ENCODE measurements at places on chromosomes 4 and X.
A peak's percentile ranks its signal among the peaks of the same experiment; 100 is the strongest.

DNA sequence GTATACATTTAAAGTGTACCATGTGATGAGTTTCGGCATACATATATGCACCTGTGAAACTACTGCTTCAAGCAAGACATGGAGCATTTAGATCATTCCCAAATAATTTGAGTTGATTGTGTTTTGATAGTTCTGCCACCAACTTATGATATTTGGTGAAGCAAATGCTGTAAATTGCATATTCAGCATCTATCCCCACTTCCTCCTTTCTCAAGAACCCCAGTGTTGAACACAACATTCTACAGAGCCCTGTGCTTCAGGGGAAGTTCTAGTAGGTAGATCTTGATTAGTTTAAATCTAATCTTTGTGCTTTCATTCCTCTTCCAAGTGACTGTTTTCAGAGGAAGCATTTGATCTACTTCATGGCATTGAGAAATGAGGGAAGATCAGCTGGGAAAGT, 5.4 kb upstream of the SHROOM3 start:
- DNase-seq, result no peak

GRCh38 chr4:174119051-174119450, 164.4 kb downstream of the FBXO8 start:
- no peak for DNase-seq

DNA sequence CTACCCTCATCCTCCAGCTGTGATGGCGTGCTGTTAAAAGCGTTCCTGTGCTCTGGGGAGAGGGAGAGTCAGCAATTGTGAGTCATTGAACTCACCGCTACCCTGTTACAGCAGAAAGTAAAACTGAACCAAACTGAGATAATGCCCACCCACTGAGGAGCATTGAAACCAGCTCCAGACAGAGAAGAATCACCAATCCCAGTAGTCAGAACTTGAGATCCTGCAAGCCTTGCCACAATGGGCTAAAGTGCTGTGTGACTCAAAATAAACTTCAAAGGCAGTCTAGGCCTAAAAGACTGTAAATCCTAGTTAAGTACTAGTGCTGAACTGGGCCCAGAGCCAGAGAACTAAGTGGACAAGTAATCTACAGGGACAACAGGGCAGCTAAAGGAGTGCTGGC, 1394.2 kb upstream of the DIAPH2 start:
- no peak for DNase-seq

- DNase-seq, result no peak
These were observed 2.3 kb downstream of the SOWAHB start for GRCh38 chr4:76895619-76896018.

GRCh38 chr4:90572996-90573395, 445.8 kb downstream of the CCSER1 start:
- DNase-seq, result no peak

GRCh38 chr4:60116592-60116991, 1083.5 kb upstream of the ADGRL3 start:
- no peak for DNase-seq

- no peak for DNase-seq
These were observed 36.5 kb downstream of the TMPRSS11B start for GRCh38 chr4:68209003-68209402.

DNA sequence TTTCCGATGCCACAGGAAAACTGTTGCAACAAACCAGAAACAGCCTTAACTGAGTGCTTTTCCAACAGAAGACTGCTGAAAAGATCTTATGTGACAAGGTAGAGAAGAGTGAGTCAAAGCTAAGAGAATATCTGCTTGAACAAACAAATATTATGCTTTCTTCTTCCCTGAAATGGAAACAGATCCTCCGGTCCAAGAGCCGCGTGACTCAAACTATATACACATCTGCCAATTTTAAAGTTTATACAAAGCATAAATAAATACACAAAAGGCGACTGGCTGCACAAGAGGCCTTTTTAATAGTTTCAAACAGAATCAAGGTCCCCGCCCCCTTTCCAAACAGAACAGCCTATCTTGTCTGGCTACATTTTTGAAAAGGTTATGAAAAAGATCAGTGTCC, 329.7 kb upstream of the F9 start:
- no peak for DNase-seq

DNA sequence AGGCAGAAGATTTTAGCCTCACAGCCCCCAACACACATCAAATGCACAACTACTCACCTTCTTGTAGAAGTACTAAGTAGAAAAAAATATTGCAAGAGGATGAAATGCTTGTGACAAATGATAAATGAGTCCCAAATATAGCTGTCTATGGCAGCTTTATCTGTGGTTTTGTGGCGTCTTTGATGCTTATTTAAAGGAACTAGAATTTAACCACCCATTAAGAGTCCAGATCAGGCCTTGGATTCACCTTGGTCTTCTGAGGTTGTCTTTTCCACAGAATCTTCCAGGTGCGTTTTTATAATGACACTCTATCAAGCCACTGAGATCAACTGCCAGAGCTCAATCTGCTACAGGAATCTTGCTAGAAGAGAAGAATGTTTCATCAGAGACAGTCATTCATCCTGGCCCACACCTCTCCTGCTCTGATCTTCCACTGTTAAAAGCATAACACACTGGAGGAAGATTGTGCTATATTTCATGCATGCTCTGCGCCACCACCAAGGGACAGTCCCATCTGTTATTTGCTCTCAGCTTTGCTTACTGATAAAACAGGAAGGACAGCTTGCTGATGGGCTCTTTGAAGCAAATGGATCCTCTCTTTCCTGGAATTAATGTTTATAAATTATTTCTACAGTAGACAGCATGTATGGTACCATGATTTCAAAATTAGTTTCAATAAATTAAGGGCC, 144.1 kb downstream of the SLC7A11 start:
- no peak for DNase-seq

- no peak for DNase-seq
These were observed 100.2 kb upstream of the JADE1 start for GRCh38 chr4:128709268-128709667.

- no peak for DNase-seq
These were observed 64.2 kb upstream of the S100G start for GRCh38 chrX:16585486-16586376.

DNA sequence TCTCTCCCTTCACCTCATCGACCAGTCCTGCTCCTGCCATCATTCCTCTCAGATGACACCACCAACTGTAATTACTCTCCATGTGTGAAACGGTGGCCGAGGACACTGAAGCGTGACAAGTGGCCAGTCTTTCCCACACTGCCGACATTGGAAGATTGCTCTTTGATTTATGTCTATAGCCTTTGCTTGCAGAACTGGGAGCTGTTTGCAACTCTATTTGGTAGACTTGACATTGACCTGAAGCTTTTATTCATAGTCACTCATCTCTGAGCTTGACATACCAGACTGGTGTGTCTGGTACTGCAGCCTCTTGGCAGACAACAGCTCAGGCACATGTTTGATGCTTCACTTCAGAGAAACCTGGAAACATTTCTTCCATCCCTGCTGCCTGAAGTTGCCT, 121.8 kb upstream of the GALNT7 start:
- no peak for DNase-seq

DNA sequence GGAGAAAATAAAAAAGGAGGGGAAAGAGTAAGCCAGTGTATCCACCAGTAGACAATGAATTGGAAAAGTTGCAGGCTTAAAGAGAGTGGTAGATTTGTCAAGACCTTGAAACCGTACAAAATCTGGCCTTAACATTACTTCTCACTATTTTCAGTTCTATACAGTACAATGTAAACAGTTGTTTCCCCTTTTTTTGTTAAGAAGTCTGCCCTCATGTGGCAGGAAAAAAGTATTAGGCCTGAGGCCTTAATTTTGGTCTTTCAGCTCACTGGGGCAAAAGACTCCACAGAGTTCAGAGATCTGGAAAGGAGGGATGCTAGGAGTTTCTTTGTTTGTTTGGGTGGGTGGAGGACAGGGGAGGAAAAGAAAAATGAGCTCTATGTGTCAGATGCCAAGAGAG, 92.8 kb upstream of the CCDC160 start:
- DNase-seq, result no peak

GRCh38 chr4:81704461-81704860, 232.8 kb upstream of the RASGEF1B start:
- DNase-seq, result no peak

DNA sequence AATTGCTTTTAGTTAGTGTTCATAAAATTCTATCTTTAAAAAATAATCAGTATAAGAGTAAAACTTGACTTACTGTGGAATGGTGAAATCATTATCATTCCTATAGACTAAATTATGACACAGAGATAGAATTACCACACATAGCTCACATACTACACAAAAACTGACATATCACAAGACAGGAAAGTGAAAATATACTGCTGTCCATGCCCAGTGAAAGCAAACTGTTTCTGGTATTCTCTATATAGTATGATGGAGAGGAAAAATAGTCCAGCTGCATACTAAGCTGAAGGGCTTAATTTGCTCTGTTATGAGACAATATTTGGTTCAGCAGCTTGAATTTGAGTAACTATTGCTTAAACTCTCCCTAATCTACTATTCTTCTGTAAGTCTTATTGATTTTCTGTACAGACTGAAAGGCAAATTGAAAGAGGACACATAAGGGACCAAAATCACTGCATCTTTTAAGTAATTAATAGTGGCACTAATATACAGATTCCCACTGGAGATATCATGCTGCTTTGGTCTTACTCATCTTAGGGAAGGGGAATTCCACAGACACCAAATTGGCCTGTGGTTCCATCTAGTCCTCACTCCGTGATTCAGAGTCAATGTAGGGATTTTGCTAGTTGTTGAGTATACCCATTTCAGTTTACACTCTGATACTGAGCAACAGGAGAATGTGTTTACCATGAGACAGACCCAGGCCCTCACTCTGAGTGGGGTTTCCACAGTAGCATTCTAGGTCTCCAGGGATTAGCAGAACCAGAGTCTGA, 47.4 kb upstream of the AGA start:
- DNase-seq, result no peak

- no peak for DNase-seq
These were observed 13.2 kb downstream of the SNX25 start for GRCh38 chr4:185222598-185222997.

DNA sequence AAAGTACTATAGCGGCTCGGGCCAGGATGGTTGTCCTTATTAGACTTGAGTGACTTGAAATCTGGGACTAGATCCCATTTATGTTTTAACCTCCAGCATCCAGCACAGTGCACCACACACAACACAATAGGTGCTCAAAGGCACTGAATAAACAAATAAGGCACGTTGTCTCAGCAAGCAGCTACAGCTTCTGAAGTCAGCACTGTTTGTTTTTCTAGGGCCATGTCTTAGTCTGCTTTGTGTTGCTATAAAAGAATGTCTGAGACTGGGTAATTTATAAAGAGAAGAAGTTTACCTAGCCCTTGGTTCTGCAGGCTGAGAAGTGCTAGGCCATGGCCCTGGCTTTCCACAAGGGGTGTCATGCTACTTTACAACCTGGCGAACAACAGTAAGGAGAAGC, 102.1 kb upstream of the LNX1 start:
- DNase-seq, result no peak

GRCh38 chrX:8341814-8342590, 122.6 kb upstream of the VCX3B start:
- no peak for DNase-seq

DNA sequence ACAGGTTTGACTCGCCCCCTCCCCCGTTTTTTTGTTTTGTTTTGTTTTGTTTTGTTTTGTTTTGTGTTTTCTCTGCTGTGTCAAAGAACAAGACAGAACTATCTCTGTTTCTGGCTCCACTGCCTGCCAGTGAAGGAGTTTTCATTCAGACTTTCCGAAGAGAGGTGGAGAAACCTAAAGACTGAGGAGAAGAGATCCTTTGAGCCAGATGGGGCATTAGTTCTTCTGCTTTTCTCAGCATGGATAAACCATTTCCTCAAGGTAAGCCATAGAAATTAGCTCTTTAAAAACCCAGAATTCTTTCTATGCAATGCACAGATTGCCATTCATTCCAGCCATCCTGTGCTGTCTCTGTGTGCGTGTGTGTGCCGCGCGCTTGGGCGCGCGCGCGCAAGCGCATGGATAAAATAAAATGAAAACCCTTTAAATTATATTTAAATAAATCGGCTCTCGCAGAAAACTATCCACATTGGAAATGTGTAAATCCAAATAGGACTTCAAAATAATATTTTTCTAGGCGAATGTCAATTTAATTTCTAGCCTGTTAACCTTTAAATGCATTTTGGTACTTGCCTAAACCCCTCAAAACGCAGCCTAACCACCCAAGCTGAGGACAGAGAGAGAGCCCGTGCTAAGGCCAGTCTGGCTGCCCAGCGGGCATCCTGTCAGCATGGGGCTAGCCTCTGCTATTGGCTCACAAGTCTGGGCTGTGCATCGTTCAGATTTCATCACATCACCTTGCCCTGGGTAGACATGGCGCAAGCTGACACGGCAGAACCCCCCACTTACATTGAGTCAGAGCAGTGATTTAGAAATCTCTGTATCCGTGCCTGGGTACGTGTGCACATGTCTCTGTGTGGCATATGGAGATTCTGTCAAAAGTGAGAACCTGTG, 113.0 kb upstream of the VAMP7 start:
- DNase-seq, result peak; percentile 21

DNA sequence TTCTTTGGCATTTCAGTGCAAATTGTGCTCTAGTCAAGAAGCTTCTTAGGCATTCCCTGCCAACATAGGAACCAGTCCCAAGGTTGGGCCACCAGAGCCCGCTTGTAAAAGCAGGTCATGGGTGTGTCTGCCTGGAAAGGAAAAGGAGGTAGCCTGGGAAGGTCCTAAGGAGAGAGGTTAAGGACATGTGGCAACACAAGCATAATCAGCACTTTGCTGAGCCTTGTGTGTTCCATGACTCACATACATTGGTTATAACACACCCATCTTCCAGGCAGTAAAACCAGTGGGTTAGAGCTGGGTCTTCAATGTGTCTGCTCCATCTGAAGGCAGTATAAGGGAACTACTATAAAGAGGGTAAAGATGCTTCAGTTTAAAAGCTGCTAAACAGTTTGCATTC, 165.0 kb downstream of the FHIP1A start:
- no peak for DNase-seq

DNA sequence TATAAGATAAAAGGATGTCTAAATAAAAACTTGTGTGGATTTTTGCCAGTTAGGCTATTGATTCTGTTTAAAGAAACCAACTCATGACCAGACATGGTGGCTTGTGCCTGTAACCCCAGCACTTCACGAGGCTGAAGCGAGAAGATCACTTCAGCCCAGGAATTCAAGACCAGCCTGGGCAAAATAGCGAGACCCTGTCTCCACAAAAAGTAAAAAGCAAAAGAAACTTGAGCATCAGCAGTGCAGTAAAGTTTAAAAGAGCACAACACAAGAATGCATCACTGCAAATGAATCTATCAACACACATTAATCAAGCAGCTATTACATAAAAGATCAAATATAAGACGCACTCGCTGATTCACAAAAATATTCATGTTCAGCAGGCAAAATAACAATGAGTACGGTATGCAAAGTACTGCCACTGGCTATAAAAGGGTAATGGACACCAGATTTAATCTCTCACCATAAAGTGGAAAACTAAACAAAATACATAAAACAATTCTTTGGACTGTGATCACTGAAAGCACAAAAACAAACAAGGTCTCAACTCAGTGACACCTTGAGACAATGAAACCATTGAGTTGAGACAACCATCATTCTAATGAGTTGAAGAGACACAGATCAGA, 41.3 kb downstream of the LRBA start:
- no peak for DNase-seq

DNA sequence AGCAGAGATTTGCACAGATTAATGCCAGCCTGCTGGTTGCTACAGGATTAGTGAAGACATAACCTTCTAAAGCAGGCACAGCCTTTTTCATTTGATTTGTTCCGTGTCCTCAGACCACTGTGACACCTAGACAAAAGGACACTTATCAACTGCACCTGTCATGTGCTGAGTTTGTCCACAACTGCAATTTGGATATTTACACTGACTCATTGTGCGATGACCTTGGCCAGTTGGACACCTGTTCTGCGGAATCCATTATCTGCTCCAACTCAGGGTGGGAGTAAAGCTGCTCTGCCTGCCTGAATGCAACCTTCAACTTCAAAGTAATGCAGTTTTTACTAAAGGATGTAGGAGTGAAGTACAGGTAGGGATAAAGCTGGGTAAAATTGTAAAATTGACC, 4.1 kb upstream of the NR0B1 start:
- DNase-seq, result no peak

Measured in femur (tissue), 1 donor.